ENCODE measurements at places on chromosomes 6 and 20. TPM values are rescaled to one million over a fixed set of nuclear protein-coding genes. Genes with fewer than 3 reads are reported as not detected.

GRCh38 chr6:136975089-136975715, 53.1 kb downstream of the SLC35D3 start:
- no peaks in the 10 kb centered on the region for H3K36me3 ChIP-seq
- no peak overlapping the region for H3K27ac ChIP-seq
- no peak overlapping the region for H3K4me3 ChIP-seq
- DNase-seq: no peak

The APCDD1L gene
- polyA plus RNA-seq: not detected

GRCh38 chr6:144252259-144252658, 32.9 kb upstream of the UTRN start:
- H3K36me3 ChIP-seq: no peaks in the 10 kb centered on the region
- H3K4me3 ChIP-seq: no peak overlapping the region
- no peaks in the 10 kb centered on the region for H3K27me3 ChIP-seq
- no peak for DNase-seq

The PABPC1L gene
- polyA plus RNA-seq: not detected

GRCh38 chr20:32823078-32823477, 3.3 kb downstream of the MAPRE1 start:
- peak overlapping the region; percentile 67 for H3K27ac ChIP-seq
- no peak overlapping the region for H3K4me3 ChIP-seq
- H3K27me3 ChIP-seq: no peaks in the 10 kb centered on the region
- peaks cover 42% of the 10 kb centered on the region for H3K4me1 ChIP-seq

DNA sequence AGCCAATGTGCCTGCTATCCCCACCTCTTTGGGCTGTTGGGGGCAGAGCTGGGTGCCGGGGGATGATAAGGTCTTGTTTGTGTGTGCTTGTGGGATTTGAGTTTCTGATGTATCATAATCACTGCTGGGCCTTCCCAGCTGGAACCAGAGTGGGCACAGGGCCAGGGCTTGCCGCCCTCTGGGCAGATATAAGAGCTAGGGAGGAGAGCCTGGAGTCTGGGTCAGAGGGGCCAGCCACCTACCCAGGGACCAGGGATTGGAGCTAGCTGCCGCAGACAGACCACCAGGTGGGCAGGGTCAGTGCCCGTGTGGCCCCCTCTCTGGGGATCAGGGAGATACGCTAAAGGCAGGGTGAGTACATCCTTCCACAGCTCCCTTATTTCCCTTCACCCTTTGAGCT, 3.1 kb upstream of the TLDC2 start:
- no peak overlapping the region for H3K27ac ChIP-seq
- no peaks in the 10 kb centered on the region for H3K27me3 ChIP-seq
- DNase-seq: no peak
- H3K4me3 ChIP-seq: no peak overlapping the region
- H3K36me3 ChIP-seq: peaks cover 7% of the 10 kb centered on the region

The SRSF3 gene
- 341 TPM for polyA plus RNA-seq

All from CD14-positive monocyte (primary cell).